RWPE1 (cell line): ENCODE measurements at places on chromosomes 4 and X.

DNA sequence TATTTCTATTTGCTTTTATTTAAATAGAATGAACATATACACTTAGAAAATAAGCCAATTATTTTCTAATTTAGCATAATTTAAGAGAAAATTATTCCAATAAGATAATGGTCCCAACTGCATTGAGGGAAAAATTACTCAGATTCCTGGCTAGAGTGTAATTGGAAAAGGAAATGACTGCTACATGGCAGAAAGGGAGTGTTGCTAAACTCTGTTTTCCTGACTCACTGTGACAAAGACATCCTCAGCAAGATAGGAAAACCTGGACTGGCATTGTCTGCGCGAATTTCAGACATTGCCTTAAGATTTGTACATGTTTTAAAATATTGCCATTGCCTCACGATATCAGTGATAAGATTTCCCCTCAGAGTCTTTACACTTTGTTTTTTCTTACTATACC, 8.2 kb downstream of the TNIP3 start:
- peak; percentile 62 for DNase-seq

- DNase-seq, result no peak
These were observed 114.6 kb downstream of the CPZ start for GRCh38 chr4:8707045-8707781.

- no peak for DNase-seq
These were observed 24.2 kb downstream of the AMMECR1 start for GRCh38 chrX:110293658-110294057.

DNA sequence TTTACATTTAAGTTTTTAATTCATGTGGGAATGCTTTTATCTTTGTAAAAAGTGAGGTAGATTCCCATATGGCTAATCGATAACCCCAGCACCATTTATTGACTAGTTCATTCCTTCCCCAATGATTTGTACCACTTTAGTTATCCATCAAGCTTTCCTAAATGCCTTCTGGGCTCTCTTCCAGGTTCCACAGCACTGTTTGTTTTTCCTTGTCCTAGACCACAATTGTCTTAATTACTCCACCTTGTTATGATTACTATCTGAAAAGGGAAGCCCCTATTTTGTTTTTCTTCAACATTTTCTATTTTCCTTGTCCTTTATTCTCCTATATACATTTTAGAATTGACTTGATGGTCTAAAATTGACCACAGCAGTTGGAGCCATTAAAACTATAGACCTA, 48.5 kb upstream of the GPRIN3 start:
- no peak for DNase-seq

DNA sequence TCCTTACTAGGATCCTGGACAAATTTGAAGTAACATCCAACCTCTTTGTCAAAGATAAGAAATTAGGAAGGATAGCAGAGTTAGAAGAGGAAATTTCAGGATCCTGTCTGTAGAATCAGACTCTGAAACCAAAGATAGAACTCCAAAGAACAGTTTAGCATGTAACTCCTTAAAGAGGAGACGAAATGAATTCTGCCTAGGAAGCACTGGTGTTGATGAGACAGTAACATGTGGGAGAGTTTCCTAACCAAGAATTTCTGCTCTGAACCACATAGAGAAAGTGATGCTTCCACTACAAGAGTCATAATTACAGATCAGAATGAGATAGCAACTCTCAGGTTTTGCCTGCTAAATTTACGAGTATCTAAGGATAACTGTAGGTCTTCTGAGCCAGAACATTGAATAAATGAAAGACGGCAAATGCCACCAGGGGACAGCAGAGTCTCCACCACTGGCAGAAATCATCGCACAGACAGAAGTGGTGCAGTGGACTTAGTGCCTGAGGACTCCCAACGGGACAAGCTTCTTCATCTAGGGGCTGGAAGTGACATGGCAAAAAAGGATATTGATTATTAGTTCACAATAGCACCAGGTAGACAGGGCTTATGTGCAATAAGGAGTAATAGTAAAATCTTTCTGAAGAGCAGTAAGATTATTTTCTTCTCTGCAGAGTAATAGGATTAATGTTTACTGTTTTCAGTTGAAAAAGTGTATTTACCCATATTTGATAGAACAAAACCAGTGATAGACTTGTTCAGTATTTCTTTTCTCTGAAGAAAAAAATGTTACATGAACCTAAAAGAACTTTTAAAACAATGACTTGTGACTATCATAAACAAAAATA, 6.7 kb upstream of the PPID start:
- DNase-seq, result peak; percentile 66

- no peak for DNase-seq
These were observed 72.1 kb downstream of the BEND4 start for GRCh38 chr4:42080306-42080705.

- no peak for DNase-seq
These were observed 174.8 kb downstream of the HHIP start for GRCh38 chr4:144820728-144821085.

DNA sequence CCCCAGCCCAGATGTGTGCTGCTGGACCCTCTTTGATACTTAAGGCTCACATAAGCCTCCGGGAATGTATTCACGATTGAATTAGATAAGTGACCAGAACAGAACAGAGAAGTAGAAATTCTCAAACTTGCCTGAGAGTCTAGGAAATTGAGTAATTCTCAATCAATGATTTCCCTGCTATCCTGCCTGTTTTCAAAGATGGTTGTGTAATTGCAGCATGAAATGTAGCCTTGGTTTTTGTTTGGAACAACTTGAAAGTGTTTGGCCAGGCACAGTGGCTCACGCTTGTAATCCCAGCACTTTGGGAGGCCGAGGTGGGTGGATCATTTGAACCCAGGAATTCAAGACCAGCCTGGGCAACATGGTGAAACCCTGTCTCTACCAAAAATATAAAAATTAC, 41.2 kb downstream of the TNIP2 start:
- no peak for DNase-seq

- no peak for DNase-seq
These were observed 1343.8 kb upstream of the IGFBP7 start for GRCh38 chr4:58453956-58454355.

DNA sequence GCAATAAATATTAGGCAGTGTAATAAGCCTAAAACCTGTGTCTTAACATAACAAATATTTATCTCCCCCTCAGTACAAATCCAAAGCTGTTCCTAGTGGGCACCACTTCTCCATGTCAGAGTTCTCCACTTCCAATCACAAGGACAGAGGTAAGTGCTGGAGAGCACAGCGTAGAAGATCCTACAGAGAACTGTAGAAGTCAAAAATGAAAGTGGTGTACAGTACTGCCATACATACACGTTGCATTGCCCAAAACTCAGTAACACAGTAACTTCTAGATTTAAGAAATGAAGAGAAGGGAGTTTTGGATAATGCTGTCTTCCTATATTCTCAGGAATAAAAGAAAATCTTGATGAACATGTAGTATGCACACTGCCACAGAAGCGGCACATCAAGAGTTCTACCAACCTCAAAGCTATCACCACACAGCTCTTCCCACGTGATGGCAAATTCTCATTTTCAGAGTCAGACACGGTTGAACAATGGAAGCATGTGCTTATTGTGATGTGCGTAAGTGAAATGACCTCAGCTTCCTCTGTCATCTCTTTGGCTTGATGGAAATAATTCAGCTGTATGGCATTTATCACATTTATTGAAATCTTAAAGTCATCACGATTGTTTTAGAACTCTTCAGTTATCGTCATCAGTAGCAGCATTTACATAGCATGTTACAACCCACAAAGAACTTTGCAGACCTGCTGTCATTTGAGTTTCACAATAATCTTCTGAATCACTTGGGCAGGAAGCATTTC, 27.1 kb upstream of the SPANXN4 start:
- no peak for DNase-seq

- DNase-seq, result no peak
These were observed 43.1 kb upstream of the PRR27 start for GRCh38 chr4:70110917-70111316.

GRCh38 chrX:119095936-119096335, 23.1 kb downstream of the CT47C1 start:
- DNase-seq, result no peak

DNA sequence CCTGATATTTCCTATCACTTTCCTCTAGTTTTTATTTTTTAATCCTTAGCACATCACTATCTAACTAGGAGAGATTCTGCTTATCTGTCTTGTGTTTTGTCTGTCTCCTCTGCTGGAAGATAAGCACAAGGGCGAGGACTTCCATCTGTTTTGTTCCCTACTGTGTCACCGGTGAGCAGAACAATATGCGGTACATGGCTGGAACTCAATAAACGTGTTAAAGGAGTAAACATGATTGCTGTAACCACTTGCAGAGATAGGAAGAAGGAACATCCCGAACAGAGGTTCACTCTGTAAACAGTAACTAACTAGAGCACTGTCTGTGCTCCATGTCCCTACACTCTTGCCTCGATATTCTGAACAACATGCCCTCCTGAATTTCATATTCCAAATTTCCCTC, 5.2 kb downstream of the HS3ST1 start:
- DNase-seq, result no peak

- no peak for DNase-seq
These were observed 155.0 kb upstream of the MAP3K15 start for GRCh38 chrX:19670321-19670750.

GRCh38 chr4:180134091-180134866, 2108.9 kb upstream of the TENM3 start:
- no peak for DNase-seq

GRCh38 chr4:142202404-142203332, 566.3 kb downstream of the IL15 start:
- DNase-seq, result no peak

DNA sequence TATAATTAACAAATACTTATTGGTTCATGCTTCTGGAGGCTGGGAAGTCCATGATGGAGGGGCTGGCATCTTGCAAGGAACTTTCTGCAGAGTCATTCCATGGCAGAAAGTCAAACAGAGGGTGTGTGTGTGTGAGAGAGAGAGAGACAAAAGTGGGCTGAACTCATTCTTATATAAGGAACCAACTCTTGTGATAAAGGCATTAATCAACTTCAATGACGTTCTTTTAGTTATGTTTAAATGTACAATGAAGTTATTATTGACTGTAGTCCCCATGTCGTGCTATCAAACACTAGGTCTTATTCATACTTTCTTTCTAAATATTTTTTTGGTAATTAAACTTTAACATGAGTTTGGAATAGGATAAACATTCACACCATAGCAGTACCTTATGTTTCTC, 1408.8 kb downstream of the STIM2 start:
- DNase-seq, result no peak

- no peak for DNase-seq
These were observed 6.6 kb upstream of the ASB11 start for GRCh38 chrX:15322072-15322471.

- no peak for DNase-seq
These were observed 54.1 kb upstream of the VEGFD start for GRCh38 chrX:15438332-15438731.

- DNase-seq, result no peak
These were observed 143.6 kb downstream of the GRID2 start for GRCh38 chr4:92447255-92447905.

DNA sequence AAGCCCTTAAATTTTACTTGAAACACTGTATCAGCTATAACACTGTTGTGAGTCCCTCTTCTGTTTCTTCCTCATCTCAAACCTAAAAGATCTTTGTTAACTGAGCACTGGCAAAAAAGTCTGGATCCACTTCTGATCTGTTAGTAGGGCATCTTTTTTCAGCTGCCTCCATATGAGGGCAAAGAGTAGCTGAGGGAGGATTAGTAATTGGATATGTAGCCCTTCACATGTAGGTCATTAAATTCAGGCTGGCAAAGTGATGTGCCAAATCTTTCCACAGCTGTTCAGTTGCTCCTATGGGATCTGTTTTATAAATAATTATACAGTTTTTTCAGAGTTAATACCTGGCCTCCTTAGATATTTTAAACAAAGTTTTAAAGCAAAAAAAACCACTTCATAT, 1.1 kb upstream of the TRMT10A start:
- no peak for DNase-seq

- DNase-seq, result no peak
These were observed 914.5 kb upstream of the AGA start for GRCh38 chr4:178356725-178357124.

DNA sequence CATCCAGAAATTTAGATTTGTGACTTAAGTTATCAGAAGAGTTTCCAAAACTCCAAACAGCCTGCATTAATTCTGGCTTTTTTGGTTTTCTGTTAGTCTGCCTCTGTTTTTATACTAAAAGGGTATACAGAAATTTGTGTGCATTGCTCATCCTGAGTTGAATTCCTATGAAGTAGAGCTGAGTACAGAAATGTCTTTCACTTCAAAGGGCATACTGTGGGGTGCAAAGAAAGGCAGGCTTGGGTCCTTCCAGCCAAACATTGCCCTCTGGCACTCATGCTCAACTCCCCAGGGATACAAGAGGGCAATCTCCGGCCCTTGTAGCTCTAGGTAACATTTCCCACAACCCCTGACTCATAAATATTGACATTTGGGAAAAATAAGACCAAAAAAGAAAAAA, 27.6 kb upstream of the TMEM184C start:
- no peak for DNase-seq

DNA sequence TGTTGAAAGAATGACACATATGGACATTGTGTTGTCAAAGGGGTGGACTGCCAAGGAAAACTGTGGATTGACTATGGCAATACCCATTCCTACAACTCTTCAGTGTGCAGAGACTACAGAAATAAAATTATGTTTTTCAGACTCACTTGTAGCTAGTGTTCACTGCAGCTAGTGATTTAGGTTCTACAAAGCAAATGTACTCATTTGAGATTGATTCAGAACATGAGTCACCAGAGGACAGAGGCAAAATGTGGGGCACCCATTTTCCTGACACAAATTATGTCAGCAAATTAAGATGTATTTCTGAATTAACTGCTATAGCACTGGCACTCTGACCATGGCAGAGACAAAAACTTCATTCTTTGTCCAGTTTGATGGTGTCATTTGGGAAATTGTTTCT, 40.7 kb downstream of the SPCS3 start:
- DNase-seq, result no peak

DNA sequence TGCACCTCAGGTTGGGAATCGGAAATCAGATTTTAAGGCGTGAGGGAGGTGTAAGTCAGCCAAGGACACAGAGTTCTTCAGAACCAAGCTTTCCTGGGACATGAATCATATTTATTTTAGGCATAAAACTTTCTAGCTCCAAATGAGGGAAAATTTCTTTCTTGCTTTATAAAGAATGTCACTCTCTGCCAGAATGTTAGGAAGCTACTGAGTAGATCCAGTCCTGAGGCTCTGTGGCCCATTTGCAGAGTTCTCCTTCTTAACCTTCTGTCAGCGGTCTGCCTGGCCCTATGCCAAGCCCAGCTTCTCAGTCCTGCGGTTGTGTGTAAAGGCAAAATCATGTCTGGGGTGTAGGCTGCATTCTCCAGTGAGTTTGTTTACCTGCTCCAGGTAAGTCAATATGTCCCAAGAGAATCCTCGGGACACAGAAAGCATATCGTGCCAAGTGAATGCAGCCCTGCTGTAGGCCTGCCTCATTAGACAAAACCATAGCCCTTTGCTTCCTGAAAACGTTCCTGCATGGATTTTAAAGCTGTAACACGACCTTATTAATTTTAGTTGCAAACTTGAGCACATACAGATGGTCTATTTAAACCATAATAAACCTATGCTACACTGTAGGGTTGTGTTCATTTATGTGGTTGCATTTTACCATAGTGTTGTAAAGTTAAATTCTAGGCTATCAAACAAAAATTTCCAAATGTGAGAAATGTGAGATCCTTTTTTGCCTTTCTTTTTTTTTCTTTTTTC, 29.2 kb upstream of the CCNI start:
- DNase-seq, result peak; percentile 22
